Thoracic aorta (tissue), 2 donors: ENCODE measurements at places on chromosomes 16 and 17. TPM values are rescaled to one million over a fixed set of nuclear protein-coding genes. Genes with fewer than 3 reads are reported as not detected.

TP53TG3F gene
- not detected for total RNA-seq

KRT17 gene
- 87.1 TPM for total RNA-seq

SLC52A1 gene
- total RNA-seq, result not detected

MT1G gene
- total RNA-seq, result not detected

SPN gene
- total RNA-seq, result 1.1 TPM

ASIC2 gene
- total RNA-seq, result 1.1 TPM

HOXB6 gene
- 9.9 TPM for total RNA-seq

BCL6B gene
- 0.95 TPM for total RNA-seq

GRCh38 chr16:54312502-54312991 is 26.0 kb upstream of the IRX3 start:
- H3K27me3 ChIP-seq, result no peaks in the 10 kb centered on the region
- no peak for DNase-seq

DNA sequence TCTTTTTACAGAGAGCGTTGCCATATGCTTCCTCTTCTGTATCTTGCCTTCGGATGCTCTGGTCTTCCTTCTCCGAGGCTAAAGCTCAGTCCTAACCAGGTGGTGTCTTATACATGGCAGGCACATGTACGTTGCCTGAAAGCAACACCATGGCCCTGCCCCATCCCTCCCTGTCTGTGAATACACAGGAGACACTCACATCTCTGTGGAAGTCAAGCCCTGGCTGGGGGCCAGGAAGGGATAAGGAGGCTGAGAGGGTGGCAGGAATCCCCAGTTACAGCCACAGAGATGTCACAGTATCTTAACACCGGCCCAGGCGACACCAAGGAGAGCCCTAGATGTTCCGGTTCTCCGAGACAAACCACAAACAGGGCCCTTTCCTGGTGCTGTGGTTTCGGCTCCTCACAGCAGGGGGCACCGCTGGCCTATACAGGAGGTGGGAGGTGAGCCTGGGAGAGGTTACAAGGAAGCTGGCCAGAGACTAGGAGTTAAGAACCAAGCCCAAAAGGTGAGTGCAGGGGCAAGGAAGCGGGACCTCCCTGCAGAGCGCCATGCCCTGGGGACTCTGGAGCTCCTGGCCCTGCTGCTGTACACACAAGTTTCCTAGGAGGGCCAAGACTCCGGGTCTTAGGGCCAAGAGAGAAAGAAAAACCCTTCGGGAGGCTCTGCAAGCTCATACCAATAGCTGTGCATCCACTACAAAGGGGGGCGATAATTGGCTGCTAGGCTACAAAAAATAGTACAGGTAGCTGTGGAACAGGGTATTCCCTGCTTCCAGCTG is 41.7 kb downstream of the SRL start:
- no peaks in the 10 kb centered on the region for H3K4me1 ChIP-seq
- no peak for DNase-seq
- H3K36me3 ChIP-seq, result no peaks in the 10 kb centered on the region

DNA sequence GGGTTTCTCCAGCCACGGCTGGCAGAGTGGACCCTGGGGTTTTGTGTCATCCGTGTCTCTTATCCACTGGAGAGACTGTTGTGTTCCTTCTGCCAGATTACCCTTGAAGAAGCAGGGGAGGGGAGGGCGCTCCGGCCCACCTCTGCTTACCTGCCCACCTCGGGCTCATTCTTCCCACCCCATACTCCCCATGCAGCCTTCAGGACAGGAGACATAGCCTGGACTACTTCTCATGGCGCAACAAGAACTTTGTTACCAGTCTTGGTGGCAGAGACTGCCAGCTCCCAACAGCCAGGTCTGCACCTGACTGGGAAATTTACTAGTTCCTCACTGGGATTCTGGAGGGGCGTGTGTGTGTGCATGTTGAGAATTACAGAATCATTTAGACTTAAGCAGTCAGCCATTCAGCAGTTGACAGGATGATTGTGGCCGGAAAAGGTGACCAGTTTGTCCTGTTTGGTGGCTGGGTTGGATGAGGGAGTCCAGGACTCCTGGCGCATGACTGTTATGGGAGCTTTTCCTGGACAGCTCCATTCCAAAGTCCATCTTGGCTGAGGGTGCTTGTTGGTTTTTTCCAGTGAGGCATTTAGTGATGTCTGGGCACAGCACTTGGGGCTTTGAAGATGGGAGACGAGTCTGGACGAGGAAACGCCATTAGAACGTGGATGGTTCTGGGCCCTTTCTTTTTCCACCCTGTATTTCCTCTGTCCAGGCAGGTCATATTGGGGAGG is 8.7 kb downstream of the GSE1 start:
- DNase-seq, result no peak
- H3K4me1 ChIP-seq, result no peaks in the 10 kb centered on the region
- H3K36me3 ChIP-seq, result no peaks in the 10 kb centered on the region
- H3K27ac ChIP-seq, result no peak overlapping the region
- H3K27me3 ChIP-seq, result no peaks in the 10 kb centered on the region

GRCh38 chr17:78450696-78451345 is 72.4 kb downstream of the PGS1 start:
- no peaks in the 10 kb centered on the region for H3K36me3 ChIP-seq
- H3K4me3 ChIP-seq, result no peak overlapping the region
- no peaks in the 10 kb centered on the region for H3K27me3 ChIP-seq
- no peaks in the 10 kb centered on the region for H3K4me1 ChIP-seq

DNA sequence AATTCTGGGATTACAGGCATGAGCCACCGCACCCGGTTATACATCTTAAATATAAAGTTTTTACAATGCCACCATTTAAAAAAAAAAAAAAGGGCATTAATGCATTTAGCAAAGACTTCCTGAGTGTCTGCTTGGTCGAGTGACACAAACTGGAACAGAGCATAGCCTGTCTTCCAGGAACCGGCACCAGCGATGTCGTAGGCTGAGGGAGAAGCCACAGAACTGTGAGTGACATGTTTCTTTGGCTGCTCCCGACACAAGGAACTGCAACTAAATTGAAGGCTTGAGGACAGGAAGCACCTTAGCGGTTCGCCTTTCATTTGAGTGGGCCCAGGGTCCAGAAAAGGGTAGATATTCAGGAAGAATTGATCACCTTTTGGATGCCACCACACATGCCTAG is 717.8 kb downstream of the MAF start:
- no peak overlapping the region for H3K4me3 ChIP-seq
- H3K27ac ChIP-seq, result no peak overlapping the region
- H3K4me1 ChIP-seq, result no peaks in the 10 kb centered on the region
- no peaks in the 10 kb centered on the region for H3K27me3 ChIP-seq

GRCh38 chr17:30160419-30161172 is 44.0 kb downstream of the NSRP1 start:
- DNase-seq, result no peak
- peaks cover 15% of the 10 kb centered on the region for H3K4me1 ChIP-seq
- no peak overlapping the region for H3K4me3 ChIP-seq
- H3K27me3 ChIP-seq, result no peaks in the 10 kb centered on the region
- H3K36me3 ChIP-seq, result peaks cover 9% of the 10 kb centered on the region
- H3K27ac ChIP-seq, result no peak overlapping the region

GRCh38 chr17:47731396-47731795 is 1.6 kb upstream of the TBX21 start:
- peaks cover 7% of the 10 kb centered on the region for H3K27me3 ChIP-seq
- peaks cover 15% of the 10 kb centered on the region for H3K4me1 ChIP-seq
- no peak overlapping the region for H3K27ac ChIP-seq
- DNase-seq, result no peak

DNA sequence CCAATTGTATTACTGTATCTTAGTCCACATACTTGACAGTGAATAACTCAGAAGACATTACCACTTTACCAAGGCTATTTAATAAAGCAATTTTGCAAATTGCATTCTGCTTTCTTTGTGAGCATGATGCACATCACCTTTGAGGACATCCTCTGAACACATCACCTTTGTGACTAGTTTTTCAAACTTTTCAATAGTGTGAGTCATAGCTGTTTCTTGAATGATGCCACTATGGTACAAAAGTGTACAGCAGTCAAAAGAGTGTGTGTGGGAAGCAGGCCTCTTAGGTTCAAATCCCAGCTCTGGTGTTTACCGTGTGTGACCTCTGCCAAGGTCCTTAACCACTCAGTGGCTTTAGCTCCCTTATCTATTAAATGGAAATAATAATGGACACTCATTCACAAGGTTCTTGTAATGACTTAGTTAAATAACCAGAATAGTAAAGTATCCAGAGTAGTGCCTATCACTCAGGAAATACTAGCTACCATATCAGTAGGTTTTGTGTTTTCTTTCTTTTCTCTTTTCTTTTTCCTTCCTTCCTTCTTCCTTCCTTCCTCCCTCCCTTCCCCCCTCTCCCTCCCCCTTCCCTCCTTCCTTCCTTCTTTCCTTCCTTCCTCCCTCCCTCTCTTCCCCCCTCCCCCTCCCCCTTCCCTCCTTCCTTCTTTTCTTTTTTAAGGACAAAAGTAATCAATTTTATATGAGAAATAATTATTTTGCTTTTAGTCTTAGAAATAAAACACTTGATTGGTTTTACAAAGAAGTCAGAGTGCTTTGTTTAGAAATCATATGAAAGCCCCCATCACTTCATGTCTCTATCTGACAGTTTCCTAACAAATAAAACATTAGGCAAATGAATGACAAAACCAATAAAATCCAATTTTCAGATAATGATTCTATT is 178.9 kb downstream of the MYO1D start:
- no peaks in the 10 kb centered on the region for H3K27me3 ChIP-seq
- H3K4me3 ChIP-seq, result no peak overlapping the region
- H3K27ac ChIP-seq, result no peak overlapping the region
- no peak for DNase-seq

- peaks cover 12% of the 10 kb centered on the region for H3K36me3 ChIP-seq
- H3K27me3 ChIP-seq, result no peaks in the 10 kb centered on the region
- peak overlapping the region; percentile 88 for H3K4me3 ChIP-seq
Observed at GRCh38 chr16:23597003-23597756, 1.1 kb upstream of the NDUFAB1 start.

DNA sequence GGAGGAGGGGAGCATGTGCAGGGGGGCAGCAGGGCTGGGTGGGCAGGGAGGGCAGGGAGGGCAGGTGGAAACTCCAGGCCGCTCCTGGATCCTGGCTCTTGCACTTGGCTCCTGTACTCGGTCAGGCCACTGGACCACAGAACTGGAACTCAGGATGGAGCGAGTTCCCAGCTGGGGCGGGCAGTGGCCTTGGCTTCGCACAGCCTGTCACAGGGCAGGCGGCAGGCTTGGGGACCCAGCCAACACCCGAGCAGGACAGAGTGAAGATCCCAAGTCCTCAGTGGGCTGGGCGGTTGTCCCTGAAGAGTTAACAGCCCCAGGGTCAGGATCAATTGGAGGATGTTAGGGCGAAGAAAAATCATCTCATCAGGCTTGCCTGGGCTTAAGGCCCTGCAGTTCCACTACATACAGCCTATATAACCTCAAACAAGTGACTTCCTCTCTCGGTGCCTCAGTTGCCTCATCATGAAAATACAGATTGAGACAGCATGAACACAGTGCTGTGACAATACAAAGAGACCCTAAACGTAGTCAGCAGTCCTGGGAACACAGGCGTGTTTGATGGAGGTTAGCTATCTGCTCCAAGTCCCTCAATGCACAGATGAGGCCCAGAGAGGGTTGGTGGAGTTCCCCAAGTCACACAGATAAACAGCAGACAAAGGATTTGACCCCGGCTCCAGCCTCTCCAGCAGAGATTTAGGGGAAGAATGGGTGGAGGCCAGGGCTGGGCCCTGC is 21.9 kb downstream of the ZNF423 start:
- DNase-seq, result no peak
- peak overlapping the region; percentile 72 for H3K27ac ChIP-seq
- H3K36me3 ChIP-seq, result no peaks in the 10 kb centered on the region
- peaks cover 89% of the 10 kb centered on the region for H3K4me1 ChIP-seq
- H3K4me3 ChIP-seq, result no peak overlapping the region

DNA sequence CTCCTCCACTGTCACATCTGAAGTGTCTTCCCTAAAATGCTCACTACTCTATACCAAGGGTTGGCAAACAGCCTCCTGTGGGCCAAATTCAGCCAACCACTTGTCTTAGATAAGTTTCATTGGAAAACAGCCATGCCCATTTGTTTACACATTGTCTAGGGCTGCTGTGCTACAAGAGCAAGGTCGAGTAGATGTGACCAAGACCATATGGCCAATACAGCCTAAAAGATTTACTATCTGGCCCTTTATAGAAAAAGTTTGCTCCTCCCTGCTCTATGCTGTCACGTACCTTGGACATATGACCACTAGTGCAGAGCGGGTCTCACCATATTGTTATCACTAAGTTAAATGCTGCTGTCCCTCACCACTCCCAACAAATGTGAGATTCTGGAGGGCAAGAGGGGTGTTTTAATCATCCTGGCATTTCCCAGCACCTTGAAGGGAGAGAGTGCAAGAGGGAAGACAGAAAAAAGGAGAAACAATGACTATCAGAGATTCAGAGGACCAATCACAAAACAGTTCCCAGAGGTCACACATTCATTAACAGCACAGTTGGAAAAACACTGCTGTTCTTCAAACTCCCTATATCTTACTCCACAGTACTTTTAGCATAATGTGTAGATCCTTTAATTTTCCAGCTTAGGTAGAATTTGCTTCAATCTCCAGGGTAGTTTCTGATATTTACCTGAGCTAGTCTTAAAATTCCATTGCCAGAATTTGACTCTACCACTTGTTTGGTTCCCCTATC is 13.2 kb downstream of the LSM12 start:
- DNase-seq, result no peak
- H3K4me1 ChIP-seq, result peaks cover 5% of the 10 kb centered on the region
- no peak overlapping the region for H3K27ac ChIP-seq
- no peak overlapping the region for H3K4me3 ChIP-seq
- no peaks in the 10 kb centered on the region for H3K27me3 ChIP-seq
- H3K36me3 ChIP-seq, result peaks cover 40% of the 10 kb centered on the region

DNA sequence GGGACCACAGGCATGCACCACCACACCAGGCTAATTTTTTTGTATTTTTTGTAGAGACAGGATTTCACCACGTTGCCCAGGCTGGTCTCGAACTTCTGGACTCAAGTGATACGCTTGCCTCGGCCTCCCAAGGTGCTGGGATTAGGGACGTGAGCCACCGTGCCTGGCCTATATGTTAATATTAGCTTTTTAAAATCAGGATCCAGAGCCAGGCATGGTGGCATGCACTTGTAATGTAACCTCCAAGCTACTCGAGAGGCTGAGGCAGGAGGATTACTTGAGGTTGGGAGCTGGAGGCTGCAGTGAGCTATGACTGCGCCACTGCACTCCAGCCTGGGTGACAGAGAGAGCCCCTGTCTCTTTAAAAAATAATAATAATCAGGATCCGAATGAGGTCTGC is 8.5 kb upstream of the ADCY7 start:
- peaks cover 8% of the 10 kb centered on the region for H3K4me1 ChIP-seq
- no peak overlapping the region for H3K4me3 ChIP-seq
- DNase-seq, result no peak

- peaks cover 15% of the 10 kb centered on the region for H3K36me3 ChIP-seq
- no peaks in the 10 kb centered on the region for H3K27me3 ChIP-seq
- no peak for DNase-seq
- no peak overlapping the region for H3K27ac ChIP-seq
- no peaks in the 10 kb centered on the region for H3K4me1 ChIP-seq
Observed at GRCh38 chr16:912684-913613, 57.8 kb downstream of the LMF1 start.

GRCh38 chr16:50695017-50696000 is 1.9 kb downstream of the NOD2 start:
- no peak for DNase-seq
- no peaks in the 10 kb centered on the region for H3K27me3 ChIP-seq
- H3K4me3 ChIP-seq, result no peak overlapping the region

GRCh38 chr17:78498848-78499247 is 78.3 kb downstream of the DNAH17 start:
- H3K27me3 ChIP-seq, result no peaks in the 10 kb centered on the region
- H3K36me3 ChIP-seq, result no peaks in the 10 kb centered on the region
- H3K4me1 ChIP-seq, result no peaks in the 10 kb centered on the region
- H3K4me3 ChIP-seq, result no peak overlapping the region
